ENCODE measurements at places on chromosomes 11 and 22.
A peak's percentile ranks its signal among the peaks of the same experiment; 100 is the strongest.

- no peak for DNase-seq
Observed at GRCh38 chr11:43908683-43909082, 28.1 kb downstream of the ALKBH3 start.

DNA sequence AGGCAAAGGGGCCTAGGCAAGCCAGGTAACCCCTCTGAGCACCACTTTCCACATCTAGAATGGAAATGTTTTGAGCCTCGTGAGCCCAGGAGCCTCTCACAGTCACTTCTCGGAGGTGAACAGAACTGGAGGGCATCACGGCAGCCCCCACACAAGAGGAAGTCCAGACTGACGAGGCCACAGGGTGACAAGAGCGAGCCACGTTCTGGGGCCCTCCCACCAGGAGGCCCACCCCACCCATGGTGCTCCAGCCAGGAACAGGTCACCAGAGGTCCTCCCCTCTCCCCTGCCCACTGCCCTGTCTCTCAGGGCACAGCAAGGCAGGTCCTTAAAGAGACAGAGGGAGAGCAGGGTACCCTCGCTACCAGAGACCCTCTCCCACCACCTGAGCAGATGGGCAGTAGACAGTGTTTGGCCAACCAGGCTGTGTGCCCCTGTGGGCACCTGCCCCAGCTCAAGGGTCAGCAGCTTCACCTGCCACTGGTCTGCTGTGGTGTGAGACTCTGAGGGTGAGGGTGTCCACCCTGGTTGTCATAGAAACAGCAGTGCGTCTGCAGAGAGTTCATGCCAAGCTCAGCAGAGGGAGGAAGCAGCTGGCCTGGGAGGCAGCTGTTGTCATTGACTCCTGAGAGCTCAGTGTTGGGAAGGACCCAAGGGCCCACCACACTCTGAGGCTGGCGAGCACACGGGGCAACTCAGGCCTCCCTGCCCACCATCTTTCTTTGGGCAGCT is 31.4 kb downstream of the RSPH14 start:
- DNase-seq = peak; percentile 38

DNA sequence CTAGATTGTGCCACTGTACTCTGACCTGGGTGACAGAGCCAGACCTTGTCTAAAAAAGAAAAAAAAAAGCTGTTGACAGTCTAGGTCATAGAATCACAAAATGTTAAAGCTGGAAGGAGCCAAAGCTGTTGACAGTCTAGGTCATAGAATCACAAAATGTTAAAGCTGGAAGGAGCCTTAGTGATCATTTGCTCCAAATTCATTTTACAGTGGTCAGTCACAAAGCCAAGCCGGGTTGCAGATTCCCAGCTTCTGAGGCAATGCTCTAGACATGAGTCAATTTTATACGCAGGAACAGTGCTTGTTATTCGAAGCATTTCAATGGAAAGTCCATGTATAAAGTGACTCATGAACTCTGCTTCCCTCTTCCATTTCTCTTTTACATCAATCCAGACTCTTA is 47.4 kb downstream of the SYT13 start:
- no peak for DNase-seq

DNA sequence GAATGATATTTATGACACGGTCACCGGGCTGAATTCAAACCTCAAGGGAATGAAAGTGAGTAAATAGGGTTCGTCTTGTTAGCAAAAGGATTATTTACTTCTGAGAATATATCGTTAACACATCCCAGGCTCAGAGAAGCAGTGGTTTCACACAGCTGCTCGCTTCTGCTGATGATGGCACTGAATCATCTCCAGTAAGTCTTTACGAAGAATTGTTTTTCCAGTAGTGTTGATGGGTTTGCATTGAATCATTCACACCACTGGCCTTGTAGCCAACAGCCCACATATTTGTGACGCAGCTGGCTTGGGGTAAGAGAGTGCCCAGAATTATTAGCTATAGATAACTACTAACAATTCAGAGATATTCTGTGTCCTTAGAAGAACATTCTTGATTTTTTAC is 236.3 kb downstream of the CADM1 start:
- DNase-seq = no peak

DNA sequence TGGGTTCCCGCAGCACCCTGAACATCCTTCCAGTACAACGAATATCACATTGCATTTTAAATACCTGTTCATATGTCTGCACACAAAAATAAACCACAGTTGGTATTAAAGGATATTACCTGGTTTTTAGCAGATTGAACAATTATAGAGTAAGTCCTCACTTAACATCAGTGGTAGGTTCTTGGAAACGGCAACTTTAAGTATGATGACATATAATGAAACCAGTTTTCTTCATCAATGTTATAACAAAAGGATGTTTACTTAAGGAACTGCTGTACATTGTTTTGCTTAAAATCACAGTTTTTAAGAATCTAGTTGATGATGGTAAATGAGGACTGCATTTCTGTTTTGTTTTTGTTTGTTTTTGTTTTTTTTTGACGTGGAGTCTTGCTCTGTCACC is 28.0 kb downstream of the TRIM66 start:
- DNase-seq = no peak

GRCh38 chr11:111570796-111571195 is 30.3 kb downstream of the LAYN start:
- no peak for DNase-seq

DNA sequence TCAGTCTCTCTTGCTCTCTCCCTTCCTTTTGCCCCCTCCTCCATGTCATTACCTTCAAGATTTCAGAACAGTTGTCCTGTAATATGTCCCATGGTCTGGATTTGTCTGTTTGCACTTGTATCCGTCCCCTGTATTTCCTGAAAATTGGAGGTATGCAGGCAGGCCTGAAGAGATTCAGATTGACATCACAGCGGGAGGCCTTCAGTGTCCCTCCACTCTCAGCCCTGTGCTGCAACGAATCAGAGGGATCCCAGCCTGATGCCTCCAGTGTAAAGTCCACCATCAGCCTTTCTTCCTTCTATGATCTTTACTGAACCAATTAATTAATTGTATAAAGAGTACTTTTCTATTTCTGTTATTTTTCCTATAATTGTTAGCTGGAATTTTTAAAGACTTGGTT is 57.3 kb downstream of the ELMOD1 start:
- DNase-seq = no peak

DNA sequence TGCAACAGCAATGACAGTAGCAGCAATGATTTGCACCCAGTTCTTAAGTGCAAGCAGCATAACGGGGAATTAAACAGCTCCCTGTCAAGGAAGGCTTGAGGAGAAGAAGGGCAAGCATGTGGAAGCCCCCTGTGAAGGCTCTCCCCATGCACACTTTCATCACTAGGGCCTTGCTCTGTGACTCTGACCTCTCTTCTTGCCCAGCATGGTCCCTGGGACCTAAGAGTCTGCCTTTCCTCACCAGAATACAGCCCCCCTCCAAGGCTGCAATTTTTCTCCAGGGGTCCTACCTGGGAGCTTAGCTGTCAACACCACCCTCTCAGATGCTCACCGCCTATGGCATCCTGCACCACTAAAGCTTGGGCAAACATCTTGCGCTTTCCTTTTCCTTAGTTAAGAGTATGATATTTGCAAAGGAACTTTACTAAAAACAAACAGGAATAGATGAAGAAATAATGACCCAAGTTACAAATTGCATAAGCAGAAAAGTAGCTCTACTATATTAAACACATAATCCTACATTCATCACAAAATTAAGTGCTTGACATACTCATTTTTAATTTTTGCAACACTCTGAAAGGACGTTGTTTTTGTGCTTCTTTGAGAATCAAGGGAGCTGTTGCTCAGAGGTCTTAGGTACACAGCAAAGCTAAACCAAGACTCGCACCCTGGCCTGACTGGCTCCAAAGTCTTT is 187.6 kb downstream of the ADAMTS15 start:
- no peak for DNase-seq

DNA sequence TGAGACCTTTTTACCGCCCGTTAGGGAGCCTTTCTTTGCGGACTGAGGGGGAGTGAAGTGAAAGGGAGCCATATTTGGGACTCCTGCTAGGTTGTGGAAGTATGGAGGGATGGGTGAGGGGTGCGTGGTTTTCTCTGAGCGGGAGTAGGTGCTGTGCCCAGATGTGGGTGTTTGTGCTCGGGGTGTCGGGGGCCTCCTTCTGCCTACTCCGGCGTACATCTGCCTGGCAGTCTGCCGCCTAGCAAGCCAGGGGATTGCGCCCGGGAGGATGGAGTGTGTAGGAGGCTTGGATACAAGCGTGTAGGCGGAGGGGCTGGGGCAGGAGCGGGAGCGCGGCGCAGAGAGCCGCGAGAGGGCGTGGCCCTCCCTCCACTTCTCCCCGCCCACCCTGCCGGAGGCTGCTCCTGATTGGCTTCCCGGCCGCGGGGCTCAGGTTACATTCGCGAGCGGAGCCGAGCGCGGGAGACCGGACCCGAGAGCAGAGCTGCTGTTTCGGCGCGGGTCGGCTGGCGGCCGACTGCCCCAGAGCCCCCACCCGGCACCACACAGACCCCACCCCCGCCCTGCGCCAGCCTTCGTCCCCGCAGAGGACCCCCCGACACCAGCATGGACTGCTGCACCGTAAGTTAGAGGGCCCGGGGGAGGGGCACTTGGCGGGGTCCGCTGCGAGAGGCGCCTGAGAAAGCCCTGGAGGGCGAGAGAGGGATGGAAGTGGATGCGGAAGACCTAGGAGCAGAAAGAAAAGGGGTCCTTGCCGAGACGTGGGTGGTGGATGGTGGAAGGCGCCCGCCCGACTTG is at the start of gene NRGN:
Gene NRGN (plus strand): TSS at position 464 of the 798 bp plus-strand sequence. CDS start 143 bp downstream, at position 607.
- DNase-seq = peak; percentile 79

DNA sequence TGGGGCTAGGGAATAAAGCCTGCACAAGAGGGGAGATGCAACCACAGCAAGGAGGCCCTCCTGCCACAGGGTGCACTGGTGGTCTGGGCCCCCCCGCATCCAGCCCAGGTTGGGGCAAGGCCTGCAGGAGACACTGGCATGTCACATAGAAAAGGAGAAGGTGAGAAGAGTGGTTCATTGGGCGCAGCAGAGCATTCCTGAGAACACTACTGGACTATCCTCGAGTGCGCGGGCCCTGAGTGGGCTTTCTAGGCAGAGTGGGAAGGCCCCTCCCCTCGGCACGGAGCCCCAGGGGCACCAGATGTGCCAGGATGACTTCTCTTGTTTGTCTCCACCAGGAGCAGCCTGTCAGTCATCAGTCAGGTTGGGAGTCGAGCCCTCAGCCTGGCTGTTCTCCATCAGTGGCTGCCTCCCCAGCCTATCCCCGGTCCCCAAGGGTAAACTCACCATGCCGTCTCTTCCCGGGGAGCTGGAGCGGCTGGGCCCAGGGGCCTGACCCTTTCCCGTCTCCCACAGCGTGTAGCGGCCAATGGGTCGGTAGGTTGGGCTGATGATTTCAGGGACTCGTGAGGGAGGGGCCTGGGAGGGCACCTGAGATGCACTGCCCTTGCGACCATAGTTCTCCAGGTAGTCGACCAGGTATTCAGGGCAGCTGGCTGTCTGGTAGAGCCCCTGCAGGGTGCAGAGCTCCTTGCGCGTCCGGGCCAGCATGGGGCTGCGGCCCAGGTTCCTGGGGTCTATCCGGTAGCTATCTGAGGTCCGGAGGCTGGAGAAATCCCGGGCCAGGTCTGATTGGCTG is 9.0 kb downstream of the USP2 start:
- no peak for DNase-seq

GRCh38 chr11:64881476-64881875 is 3.1 kb upstream of the EHD1 start:
- no peak for DNase-seq

DNA sequence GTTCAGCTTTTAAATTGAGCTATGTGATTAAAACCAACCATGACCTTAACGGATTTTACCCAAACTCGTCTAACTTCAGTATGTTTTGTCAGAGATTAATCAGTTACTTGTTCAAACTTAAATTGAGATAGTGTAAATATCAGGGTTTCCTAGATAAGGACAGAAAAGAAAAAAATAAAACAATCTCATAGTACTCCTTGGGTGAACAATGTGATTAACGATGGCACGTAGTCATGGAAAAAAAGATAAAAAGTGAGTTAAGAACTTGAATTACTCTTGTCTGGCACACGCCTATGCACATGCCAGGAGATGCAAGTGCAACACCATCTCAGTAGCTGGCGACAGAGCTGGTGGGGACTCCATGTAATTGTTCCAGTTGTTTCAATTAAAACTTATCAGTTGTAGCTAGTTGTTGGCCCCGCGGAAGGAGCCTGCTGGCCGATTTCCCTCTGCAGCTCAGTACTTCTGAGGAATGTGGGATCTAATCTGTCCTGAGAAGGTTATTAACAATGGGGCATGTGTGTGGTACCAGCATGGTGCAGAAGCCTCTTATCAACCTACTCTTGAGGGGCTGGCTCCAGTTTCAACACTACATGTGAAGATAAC is 3.0 kb downstream of the RASSF10 start:
- DNase-seq = no peak

- DNase-seq = no peak
Observed at GRCh38 chr11:7448201-7448600, 37.1 kb upstream of the OLFML1 start.

DNA sequence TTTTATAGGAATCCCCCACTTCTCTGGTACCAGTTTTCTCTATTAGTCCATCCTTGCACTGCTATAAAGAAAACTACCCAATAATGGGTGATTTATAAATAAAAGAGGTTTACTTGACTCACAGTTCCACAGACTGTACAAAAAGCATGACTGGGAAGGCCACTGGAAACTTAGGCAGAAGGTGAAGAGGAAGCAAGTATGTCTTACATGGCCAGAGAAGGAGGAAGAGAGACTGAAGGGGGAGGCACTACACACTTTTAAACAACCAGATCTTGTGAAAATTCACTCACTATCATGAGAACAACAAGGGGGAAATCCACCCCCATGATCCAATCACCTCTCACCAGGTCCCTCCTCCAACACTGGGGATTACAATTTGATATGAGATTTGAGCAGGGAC is 68.9 kb upstream of the GNAZ start:
- no peak for DNase-seq

DNA sequence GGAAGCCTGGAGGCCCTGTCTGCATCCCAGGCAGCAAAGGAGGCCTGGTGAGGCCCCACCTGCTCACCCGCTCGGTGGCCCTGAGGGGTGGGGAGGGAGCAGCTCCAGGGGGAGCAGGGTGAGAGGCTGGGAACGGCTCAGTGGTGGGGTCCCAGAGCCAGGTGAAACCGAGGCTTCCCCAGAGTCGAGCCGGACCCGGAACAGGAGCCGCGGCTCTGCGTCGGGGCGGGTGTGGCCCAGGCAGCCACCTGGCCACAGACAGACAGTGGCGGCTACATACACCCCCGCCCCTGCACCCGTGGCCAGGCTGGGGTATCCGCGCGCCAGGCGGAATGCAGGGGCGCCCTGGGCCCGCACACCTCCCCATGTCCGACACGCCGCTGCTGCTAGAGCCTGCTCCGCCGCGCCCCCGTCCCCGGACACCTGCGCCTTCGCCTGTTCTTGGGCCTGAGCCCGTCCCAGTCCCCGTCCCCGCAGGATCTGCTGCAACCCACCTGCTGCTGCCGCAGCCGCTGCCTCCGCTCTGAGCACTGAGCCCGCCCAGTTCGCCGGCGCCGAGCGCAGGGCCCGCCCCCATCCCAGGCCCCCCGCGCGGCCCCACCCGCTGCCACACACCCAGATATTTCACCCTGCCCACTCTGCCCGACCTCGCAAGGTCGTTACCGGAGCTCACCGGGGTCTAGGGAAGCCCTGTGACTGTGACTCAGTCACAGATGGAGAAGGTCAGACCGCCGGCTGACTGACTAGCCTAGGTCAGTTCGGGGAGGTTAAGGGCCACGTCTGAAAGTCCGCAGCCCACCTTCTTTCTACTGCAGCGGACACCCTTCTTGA is at the start of gene SLC7A4:
Gene SLC7A4 (minus strand): TSS at position 525 of the 831 bp plus-strand sequence. CDS start 749 bp downstream, outside the sequence.
- DNase-seq = no peak
